ENCODE measurements at places on chromosomes 1 and 21.

GRCh38 chr21:25406887-25407579 lies 200.2 kb downstream of the MRPL39 start:
- no peak for DNase-seq

- no peak for DNase-seq
Measured at GRCh38 chr1:30712583-30712982, 10.8 kb downstream of the MATN1 start.

DNA sequence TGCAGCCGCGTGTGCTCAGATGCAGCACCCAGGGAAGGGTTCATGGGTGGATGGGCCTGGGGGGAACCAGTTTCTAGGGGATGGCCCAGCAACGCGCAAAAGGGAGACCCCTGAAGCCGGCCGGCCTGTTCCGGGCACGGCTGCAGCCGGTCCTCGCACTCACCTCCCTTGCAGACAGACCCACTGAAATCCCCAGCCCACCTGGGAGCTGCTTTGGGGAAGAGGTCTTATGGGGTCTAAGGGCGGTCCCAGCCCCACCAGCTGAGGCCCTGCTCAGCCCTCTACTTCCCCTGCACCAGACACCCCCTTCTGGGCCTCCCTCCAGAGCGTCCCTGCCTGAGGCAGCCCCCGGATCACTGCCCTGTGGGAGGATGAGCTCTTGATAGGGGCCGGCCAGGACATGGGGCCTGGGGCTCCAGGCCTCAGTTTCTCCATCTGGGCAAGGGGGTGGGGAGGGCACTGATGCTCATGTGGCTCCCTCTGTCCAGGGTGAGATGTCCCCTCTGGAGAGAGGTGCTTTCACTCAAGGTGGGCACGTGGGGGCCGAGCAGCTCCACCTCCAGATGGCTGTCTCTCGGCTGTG lies 20.0 kb upstream of the TTC34 start:
- no peak for DNase-seq

- no peak for DNase-seq
Measured at GRCh38 chr1:117810553-117810952, 118.9 kb downstream of the GDAP2 start.

- DNase-seq = no peak
Measured at GRCh38 chr1:66809736-66810326, 8.8 kb upstream of the INSL5 start.

DNA sequence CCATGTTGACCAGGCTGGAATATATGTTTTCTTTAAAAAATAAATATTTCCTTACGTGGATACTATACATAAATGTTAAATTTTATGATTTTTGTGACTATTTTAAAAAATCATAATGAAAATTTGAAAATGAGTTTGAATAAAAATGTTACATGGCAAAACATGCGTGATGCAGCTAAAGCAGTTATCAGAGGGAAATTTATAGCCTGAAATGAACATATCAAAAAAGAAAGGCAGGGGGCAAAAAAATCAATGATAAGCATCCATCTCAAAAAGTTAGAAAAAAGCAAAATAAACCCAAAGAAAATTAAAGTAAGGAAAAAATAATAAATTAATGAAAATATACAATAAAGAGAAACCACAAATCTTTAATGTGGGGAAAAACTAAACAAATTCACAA lies 8.6 kb downstream of the CCSAP start:
- no peak for DNase-seq

Data from GM12892 (cell line).